ENCODE measurements at places on chromosomes 16 and 17. TPM values are rescaled to one million over a fixed set of nuclear protein-coding genes. Genes with fewer than 3 reads are reported as not detected.

GRCh38 chr17:10197721-10198508 lies 491 bp downstream of the GAS7 start:
- peaks cover 21% of the 10 kb centered on the region for H3K4me1 ChIP-seq
- no peak overlapping the region for H3K27ac ChIP-seq
- H3K27me3 ChIP-seq: peaks cover 70% of the 10 kb centered on the region
- peaks cover 2% of the 10 kb centered on the region for H3K36me3 ChIP-seq
- peak; percentile 30 for DNase-seq
- peak overlapping the region; percentile 82 for H3K4me3 ChIP-seq

Gene ARHGAP27
- total RNA-seq: 1.4 TPM

DNA sequence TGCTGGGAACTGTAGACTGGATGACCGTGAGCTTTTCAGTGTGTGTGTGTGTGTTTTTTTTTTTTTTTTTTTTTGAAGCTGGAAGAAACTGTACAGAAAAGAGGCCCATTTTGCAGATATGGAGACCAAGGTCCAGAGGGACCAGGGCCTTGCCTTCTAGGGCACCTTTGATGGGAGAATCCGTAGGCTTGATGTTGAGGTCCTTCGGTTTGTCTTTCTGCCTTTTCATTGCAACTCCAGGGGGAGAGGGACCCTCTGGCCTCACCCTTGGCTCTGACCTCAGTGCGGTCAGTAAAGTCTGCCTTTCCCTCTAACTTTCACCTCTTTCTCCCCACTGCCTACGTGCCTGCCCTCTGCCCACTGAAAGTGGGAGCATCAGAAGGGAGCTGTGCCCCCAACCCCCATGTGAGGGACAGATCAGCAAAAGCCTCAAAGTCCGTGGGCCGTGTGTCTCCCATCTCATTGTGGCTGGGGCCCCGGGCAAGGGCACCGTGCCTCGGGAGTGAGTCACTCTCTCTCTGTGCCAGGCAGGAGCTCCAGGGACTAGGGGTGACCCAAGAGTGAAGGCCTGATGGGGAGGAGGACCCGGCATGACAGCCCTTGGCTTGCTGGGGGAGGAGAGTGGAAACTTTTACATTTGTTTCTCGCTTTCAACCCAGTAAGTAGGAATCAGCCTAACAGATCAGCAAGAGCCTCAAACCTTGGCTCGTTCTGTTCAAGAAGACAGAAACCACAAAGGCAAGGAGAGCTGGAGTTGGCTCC lies 123.6 kb downstream of the CMIP start:
- no peak for DNase-seq
- H3K36me3 ChIP-seq: no peaks in the 10 kb centered on the region
- peaks cover 22% of the 10 kb centered on the region for H3K4me1 ChIP-seq
- H3K27ac ChIP-seq: no peak overlapping the region

Gene CDRT15L2
- not detected for total RNA-seq

Gene TMC5
- total RNA-seq: not detected

GRCh38 chr16:88754109-88754911 lies 30.7 kb downstream of the PIEZO1 start:
- no peaks in the 10 kb centered on the region for H3K27me3 ChIP-seq
- no peak overlapping the region for H3K27ac ChIP-seq
- H3K36me3 ChIP-seq: no peaks in the 10 kb centered on the region
- H3K4me1 ChIP-seq: peaks cover 12% of the 10 kb centered on the region
- no peak for DNase-seq
- no peak overlapping the region for H3K4me3 ChIP-seq
